AG08396 (cell line): ENCODE measurements at places on chromosomes 3 and 15.

GRCh38 chr3:195185583-195185982, 85.4 kb downstream of the XXYLT1 start:
- DNase-seq = no peak

GRCh38 chr3:171122240-171122639, 95.7 kb upstream of the SLC2A2 start:
- DNase-seq = no peak

DNA sequence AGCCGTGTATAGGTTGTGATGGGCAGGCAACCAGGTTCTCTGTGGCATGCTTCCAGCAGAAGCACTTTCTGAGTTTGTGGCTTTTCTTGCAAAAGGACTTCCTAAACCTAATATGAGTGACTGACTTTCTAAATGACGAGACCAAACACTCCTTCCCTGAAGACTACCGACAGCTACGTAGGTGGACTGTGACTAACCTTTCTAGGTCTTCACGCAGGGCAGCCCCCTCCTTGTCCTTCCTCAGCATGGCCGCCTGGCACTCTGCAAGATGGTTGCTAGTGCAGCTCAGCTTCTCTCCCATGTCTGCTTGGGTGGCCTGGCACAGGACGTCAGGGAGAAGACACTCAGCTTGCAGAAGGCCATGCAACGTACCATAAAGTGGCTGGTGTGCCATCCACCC, 20.9 kb downstream of the CXCR6 start:
- no peak for DNase-seq

DNA sequence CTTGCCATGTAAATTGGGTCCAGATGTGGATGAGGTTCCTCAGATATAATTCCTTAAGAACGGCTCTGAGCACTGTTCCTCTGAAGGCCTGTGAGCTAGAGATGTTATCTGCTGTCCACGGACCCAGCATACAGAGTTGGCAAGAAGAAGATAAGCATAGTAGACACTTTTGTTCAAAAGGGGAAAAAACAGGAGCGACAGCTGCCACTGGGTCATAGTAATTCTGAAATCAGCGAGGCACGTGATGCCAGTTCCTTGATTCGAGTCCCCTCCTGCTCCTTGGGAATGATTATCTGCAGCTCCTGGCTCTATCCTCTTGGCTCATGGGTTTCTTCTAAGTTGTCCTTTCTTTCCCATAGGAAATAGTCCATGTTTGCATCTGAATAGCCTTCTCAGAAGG, 2.5 kb upstream of the RAB7A start:
- DNase-seq = no peak

DNA sequence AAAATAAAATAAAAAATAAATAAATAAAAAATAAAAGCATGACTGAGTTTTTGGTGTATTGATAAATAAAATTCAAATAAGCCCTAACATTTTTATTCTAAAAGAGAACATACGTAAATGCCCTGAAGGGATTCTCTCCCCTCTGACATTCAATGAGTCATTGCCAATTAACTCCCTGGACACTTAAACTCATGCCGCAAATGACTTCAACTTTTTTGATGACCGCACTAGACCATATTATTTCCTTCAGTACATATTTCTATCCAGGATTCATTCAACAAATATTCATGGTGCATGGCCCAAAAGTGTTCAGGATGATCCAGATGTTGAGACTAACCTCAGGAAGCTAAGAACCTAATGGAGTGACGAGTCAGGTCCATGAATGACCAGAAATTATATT, 195.9 kb upstream of the LRRN1 start:
- no peak for DNase-seq
